ENCODE measurements at places on chromosomes 2 and 18.

DNA sequence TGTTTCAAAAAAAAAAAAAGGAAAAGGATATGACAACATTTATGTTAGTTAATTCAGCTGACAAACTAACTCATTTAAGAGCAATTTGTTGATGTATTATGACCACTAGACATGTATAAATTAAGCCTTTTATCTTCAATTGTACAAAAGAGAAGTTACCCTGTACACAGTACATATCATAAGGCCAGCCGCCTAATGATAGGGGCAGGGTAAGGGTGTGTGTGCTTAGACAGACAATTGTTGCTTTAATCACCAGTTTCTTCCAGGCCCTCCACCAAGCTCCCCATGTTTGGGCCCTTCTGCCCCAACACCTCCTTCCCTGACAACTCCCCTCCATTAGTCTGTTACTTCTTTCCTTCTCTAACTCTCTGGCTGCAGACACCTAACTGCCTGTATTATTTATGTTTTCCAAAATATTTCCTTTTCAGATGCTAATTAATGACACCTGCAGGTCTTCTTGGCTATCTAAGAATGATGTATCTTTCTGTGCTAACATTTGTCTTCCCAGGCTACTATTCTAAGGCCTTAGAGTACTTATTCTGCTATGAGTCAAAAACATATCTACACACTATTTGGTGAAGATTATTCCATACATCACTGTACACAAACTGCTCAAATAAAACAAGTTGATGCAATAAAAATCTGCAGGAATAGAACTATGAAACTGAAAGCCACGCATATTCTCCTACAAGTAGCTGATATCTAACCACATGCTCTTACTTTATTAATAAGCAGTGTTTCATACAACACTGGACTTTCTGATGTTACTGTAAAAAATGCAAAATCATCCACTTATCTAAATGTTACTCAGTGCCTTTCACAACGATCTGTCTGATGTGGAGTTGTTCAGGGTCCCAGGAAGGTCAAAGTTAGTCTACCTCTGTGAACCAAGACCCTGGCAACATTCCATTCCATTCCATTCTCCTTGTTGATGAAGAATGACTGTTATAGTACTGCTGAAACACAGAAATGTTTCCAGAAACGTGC lies 26.4 kb downstream of the TMEM131 start:
- DNase-seq = peak; percentile 66

- DNase-seq = peak; percentile 18
Measured at GRCh38 chr18:79982736-79983135, 5.6 kb downstream of the TXNL4A start.

GRCh38 chr2:135163306-135163705 lies 111.2 kb downstream of the RAB3GAP1 start:
- no peak for DNase-seq

DNA sequence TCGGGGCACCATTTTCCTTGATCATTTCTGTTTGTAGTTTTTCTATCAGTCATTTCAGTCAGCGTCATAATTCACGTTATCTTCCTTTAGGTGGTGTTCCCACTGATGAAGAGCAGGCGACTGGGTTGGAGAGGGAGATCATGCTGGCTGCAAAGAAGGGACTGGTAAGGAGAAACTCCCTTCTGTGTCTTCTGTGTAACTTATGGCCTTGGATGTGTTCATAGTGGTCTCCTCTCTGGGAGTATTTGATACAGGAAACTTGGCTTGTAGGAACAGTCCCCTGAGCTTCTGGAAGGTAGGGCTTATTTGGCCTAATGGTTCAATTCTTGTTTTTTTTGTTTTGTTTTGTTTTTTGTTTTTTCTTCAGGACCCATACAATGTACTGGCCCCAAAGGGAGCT lies 1.1 kb downstream of the COX5B start:
- DNase-seq = no peak

DNA sequence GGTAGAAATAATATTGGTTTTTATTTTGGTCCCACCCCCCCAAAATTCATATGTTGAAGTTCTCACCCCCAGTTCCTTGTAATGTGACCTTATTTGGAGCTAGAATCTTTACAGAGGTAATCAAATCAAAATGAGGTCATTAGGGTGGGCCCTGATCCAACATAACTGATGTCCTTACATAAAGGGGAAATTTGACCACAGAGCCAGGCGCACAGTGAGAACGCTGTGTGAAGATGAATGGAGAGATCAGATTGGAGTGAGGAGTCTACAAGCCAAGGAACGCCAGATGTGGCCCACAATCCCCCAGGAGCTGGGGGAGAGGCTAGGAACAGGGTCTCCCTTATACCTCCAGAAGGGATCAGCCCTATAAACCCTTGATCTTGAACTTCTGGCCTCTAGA lies 31.6 kb upstream of the TRIB2 start:
- DNase-seq = peak; percentile 68

DNA sequence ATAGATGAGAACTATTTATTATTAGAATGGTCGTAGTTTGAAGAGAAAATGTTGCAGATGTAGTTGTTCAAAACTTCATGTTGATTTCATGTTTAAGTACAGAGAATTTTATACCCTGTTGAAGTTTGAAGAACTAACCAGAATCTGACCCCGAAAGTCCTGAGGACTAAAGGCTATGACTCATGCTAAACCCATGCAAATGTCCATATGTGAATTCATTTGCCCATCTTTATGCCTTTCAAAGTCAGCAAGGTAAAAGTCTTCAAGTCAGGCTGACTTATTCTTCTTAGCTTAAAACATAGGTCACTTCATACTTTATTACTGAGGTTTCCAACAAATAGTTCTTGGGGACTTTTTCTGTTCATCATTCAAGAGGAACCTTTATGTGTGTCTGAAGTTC lies 185.5 kb downstream of the CCDC85A start:
- peak; percentile 47 for DNase-seq

DNA sequence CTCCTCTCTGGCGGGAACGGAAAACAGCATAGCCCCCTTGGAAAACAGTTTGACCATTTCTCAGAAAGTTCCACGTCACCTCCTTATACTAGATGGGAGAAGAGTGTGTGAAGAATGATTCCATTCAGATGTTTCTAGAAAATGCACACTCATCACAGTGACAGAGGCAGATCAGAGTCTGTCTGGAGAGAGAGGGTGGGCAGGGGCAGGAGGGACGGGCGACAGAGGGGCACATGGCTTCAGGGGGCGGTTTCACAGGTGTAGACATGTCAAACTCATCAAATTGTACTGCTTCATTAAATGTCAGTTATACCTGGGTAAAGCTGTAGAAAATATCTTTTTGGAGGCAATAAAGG lies 88.8 kb upstream of the TAF1B start:
- DNase-seq = no peak

- DNase-seq = no peak
Measured at GRCh38 chr18:32550963-32551362, 80.3 kb upstream of the GAREM1 start.

- peak; percentile 96 for DNase-seq
Measured at GRCh38 chr18:32349728-32350395, 120.8 kb downstream of the GAREM1 start.

DNA sequence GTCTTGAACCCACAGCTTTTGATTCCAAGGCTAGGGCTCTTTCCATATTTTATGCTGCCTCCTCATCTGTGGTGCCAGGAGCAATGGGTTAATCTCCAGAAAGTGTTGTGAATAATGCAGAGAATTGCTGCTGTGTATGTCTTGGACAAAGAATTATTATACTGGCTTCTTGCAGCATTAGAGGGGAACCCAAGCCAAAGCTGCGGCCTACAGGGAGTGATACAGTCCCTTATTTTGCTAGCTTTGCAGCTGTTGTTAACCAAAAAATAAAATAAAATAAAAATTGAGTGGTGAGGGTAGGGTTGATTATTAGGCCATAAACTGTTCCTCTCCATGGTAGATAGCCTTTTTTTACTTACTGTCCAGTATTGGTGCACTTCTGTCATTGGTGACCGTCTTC lies 16.7 kb downstream of the WIPF1 start:
- no peak for DNase-seq

DNA sequence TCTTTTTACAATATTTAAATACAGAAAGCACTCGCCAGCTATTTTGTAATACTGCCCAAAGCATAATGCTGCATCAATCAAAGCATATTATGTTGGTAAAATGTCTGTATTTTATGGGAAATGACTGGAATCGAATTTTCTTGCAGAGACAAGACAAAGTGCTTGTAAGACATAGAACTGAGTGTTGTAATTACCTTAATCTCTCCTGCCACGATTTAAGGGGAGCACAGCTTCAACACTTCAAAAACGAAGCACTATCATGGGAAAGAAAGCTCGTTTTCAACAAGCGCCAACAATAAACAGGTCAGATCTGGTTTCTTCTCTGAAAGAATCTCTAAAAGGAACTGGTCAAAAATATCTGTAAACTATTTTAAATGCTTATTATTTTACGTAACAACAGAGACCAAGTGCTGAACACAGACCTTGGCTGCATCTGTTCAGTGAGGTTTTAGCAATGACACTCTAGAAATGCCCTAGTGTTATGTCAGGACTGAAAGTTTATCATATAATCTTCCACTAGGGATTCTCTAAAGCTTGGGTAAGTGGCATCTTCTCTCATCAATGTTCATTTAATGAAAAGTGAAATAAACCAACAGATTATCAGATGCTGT lies 19.0 kb downstream of the RND3 start:
- no peak for DNase-seq

- peak; percentile 97 for DNase-seq
Measured at GRCh38 chr18:23231340-23232021, 96.2 kb downstream of the CABLES1 start.

DNA sequence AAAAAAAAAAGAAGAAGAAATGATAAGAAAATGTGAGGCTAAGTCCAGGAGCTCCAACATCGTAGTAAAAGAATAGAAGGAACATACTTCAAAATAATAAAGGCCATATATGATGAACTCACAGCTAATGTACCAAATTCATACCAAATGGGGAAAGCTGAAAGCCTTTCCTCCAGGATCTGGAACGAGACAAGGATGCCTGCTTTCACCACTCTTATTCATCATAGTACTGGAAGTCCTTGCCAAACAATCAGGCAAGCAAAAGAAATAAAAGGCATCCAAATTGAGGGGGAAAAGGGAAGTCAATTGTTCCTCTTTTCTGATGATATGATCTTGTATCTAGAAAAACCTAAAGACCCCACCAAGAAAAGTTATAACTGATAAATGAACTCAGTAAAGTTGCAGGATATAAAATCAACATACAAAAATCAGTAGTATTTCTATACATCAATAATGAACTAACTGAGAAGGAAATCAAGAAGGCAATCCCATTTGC lies 170.6 kb downstream of the METTL4 start:
- peak; percentile 33 for DNase-seq

- no peak for DNase-seq
Measured at GRCh38 chr2:110995911-110996310, 124.8 kb upstream of the BCL2L11 start.

- peak; percentile 37 for DNase-seq
Measured at GRCh38 chr18:11522992-11523391, 86.4 kb upstream of the SLC35G4 start.

DNA sequence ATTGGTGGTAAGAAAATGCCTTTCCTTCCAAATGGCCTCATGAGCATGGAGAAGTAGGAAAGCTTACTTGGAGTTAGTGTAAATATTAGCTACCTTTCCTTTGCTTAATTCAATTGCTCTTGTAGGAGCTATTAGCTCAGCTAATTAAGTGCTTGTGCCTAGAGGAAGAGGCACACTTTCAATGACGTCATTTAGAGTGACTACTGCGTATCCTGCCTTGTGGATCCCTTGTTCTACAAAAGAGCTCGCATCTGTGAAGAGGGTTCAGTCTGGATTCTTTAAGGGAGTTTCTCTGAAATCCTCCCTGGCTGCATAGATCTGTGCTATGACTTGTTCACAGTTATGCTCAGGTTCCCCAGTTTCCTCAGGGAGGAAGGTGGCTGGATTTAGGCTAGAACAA lies 122.5 kb upstream of the SPHKAP start:
- no peak for DNase-seq

- no peak for DNase-seq
Measured at GRCh38 chr18:58866066-58866772, 1.5 kb downstream of the ZNF532 start.

DNA sequence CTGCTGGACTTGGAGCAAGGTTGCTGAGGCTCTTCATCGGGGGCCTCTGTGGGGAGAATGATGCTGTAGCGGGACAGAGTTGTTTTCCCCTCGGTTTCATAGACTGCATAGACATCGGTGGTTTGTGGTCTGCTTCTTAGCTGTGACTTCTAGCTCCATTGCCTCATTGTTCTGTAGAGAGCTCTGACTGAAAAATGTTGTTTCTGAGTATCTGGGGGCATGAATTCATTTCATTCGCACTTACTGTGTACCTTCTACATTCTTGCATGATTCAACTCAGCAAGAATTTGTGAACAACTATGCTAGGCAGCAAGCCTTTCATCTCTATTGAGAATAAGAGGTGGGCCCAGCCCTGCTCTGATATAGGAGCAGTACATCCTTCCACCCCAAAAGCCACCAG lies 406.8 kb downstream of the NBAS start:
- peak; percentile 67 for DNase-seq

DNA sequence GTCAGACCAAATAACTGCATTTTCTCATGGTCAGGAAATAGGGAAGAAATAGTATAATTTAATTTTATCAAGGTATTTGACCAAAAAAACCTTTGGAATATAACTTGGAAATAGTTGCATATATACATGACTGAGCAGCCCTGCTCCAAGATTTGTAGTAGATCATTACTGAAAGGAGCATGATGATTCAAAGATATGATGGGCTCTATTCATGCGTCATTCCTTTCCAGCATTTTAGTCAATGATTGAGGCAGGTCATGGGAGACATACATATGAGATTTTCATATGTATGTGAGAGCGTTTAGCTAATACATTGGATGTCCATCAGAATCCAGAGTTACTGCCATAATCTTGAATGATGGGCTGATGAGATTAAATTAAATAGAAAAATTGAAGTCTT lies 74.5 kb downstream of the CAB39 start:
- DNase-seq = no peak

GRCh38 chr2:113937501-113937900 lies 47.6 kb downstream of the ACTR3 start:
- DNase-seq = no peak

DNA sequence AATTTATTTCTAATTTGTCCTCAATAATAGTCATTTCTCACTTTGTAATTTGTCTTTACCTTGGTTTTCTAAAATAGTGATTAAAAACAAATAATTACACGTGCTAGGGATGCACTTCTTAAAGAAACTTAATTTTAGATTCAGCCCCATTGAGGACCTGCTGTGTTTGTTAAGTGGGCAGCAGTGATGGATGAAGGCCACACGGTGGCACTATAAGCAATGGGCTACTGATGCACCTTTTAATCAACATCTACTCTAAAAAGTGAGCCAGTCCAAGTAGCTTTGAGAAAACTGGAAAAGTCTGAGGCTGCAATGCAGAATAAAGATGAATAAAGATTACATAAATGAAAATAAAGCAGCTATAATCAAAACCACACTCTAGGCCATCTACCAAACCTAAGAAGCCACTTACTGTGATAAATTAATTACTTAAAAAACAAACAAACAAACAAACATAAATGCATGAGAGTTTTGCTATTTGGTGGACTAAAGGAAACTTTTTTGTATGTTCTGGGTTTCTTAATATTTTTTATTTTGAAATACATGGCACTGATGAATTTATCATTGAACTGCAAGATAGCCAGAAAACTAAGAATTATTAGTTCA lies 89.3 kb downstream of the PDE11A start:
- peak; percentile 59 for DNase-seq
